ENCODE measurements at places on chromosomes 5 and 9.

GRCh38 chr5:177598477-177598876 is 1.5 kb upstream of the B4GALT7 start:
- no peak for DNase-seq

DNA sequence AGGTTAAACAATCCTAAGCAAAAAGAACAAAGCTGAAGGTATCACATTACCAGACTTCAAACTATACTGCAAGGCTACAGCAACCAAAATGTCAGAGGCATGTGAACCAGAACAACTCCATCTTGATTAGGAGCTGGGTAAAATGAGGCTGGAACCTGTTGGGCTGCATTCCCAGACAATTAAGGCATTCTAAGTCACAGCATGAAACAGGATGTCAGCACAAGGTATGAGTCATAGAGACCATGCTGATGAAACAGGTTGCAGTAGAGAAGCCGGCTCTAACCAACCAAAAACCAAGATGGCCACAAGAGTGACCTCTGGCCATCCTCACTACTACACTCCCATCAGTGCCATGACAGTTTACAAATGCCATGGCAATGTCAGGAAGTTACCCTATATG is 252.0 kb downstream of the RASEF start:
- DNase-seq: no peak

GRCh38 chr5:94968507-94969095 is 316.3 kb downstream of the MCTP1 start:
- no peak for DNase-seq

DNA sequence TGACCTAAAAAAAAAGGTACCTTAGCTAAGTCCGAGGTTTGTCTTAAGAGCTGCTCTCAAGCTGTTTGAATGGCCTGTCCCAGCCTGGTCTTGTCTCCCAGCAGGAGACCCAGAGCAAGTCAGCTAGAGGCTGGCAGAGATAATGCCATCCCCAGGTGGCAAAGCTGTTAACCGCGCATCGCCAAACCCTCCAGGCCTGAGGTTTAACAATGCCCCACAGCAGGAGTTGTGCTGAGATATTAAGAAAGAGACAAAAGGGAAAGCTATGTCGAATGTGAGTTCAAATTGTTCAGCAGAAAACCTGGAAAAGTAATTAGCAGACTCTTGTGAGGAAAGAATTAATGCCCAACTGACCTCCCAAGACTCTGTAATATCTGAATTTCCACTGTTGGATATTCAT is 187.1 kb downstream of the FSTL4 start:
- no peak for DNase-seq

DNA sequence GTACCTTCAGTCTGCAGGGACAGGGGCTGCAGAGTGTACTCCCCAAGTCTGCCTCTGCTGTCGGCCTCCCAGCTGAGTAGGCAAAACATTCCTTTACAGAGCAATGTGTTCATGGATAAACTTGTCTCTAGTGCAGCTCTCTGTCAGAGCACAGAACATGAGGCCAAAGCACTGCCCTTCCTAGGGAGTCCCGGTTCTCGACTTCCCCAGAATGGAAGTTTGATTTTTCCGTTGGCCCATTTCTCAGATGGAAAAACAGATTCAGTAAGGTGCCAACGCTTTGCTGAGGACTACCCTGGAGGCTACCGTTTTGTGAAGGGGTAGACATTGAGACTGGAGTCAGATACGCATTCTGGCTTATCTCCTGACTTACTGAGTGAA is 422 bp upstream of the TRIM32 start:
- DNase-seq: no peak

DNA sequence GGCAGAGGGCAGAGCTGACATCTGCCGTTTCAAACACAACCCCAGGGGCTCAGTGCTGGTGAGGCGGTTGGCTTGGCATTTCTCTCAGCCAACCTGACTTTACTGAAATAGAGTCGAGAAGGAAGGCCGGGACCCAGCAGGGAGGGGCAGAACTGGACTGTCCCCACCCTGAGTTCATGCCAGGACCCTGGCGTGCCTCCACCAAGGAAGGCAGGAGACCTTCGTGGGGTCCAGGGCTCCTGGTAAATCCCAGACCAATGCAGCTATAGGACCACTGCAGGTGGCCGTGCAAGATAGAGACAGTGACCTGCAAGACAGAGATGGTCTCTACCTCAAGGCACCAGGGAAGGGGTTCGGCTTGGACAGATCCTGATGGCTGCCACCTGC is 132.9 kb downstream of the ROR2 start:
- no peak for DNase-seq

DNA sequence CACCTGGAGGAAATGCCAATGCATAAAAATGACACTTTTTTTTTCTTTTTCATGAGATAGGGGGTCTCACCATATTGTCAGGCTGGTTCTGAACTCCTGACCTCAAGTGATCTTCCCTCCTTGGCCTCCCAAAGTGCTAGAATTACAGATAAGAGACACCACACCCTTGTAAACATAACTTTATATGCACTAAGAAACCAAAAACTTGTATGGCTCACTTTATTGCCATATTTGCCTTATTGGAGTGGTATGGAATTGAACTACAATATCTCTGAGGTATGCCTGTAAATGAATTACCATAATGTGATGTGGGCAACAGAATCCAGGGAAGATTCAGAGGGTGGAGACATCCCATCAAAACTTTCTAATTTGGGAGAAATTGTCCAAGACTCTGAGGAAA is 113.9 kb downstream of the UGCG start:
- no peak for DNase-seq

- peak; percentile 37 for DNase-seq
Measured at GRCh38 chr9:5851445-5851844, 18.5 kb upstream of the ERMP1 start.

- DNase-seq: no peak
Measured at GRCh38 chr5:30878296-30878695, 315.2 kb upstream of the CDH6 start.

DNA sequence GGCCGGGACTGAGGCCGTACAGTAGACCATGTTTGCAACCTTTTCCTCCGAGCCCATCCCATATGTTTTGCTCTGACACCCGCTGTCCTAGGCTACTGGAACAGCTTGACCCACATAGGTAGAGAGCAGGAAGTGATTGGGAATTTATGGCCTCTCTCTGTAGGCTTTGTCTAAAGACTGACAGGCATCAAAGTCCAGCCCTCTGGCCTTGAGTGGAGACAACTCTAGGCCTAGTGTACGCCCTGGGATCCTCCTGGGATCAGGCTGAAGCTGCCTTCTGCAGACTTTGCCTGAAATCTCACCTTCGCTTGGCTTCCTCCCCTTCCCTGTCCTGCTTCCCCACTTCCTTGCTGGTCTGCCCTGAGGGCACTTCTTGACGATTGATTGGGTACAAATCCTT is 13.6 kb upstream of the AKNA start:
- no peak for DNase-seq

DNA sequence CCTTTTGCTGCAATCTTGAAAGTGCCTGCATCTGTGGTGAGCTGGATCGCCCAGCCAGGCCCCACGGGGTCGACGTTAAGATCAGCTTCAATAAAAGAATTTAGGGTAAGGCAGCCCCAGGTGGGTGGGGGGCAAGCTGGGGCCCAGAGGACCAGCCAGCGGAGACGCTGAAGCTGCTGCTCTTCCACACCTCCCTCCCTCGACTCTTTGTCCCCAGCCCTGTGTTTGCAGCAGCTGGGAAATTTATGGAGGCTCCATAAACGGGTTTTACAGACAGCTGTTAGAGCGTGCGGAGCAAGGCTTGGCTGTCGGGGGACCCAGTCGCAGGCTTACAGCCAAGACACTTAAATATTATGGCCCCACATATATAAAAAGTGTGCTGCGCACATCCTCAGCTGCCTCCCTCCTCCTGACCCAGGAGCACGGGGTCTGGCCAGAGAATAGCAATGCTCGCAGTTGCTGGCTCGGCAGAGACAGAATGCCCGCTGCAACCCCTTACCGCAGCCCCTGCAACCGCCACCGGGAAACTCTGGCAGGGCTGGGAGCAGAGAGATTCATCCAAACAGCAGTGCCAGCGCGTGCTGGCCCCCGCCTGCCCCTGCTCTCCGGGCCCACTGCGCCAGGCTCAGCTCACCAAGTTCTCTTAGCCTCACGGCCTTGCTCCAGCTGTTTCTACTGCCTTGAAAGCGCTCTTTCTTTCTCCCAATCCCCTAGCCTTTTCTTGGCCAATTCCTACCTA is 28.4 kb upstream of the MVB12B start:
- DNase-seq: no peak

GRCh38 chr5:139410993-139411828 is 7.3 kb upstream of the SPATA24 start:
- DNase-seq: no peak

DNA sequence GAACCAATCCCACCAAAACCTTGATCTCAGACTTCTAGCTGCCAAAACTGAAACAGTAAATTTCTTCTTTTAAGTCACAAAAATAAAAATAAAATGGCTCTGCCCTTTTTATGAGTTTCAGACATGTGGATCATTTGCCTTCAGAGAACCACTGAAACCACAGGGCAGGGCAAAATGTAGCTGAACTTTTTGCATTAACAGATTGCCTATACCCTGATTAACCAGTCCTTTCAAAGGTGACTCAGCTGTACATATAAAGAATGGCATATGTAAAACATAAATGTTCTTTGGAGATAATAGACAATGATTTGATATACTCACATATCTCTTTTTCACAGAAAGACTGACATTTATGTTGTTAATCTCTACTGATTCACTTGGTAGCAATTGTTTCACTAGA is 187.1 kb upstream of the GRIN3A start:
- DNase-seq: no peak

DNA sequence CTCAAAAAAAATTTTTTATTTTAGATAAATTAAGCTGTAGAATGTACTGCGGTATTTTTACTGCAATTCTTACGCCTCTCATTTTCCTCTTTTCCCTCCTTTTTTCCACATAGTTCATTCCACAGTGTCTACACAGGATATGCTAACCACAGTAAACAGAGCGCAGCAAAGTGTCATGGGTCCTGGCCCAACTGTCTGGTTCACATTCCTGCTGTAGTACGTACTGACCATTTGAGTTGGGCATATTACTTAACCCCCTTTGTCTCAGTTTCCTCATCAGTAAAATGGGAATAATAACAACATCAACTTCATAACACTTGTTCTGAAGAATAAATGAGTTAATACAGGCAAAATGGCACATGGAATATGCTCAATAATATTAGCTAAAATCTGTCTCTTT is 41.6 kb downstream of the SLC44A1 start:
- DNase-seq: no peak

- DNase-seq: no peak
Measured at GRCh38 chr9:129897263-129897662, 62.0 kb downstream of the USP20 start.

DNA sequence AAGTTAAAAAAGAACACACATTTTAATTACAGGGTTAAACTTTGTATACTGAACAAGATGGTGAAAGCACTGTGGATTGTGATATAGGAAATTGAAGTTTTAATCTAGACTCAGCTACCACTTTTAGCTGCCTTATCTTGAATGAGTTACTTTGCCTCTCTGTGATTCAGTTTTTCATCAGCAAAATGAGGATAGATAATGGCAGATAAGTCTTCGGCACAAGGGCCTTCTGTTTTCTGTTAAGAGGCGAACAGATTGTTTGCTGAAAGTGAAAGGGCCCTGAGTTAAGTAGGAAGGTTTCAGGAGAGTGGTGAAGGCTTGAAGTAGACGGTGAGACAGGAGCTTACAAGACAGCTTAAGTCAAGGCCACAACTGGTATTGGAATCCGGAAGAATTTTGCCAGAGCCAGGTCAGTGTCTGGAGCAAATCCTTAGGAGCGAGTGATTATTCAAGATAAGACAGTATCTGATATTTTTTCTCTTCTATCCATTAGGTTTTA is 7.8 kb downstream of the RARS1 start:
- DNase-seq: no peak

GRCh38 chr9:8374471-8374870 is 574.9 kb upstream of the DMAC1 start:
- no peak for DNase-seq

- no peak for DNase-seq
Measured at GRCh38 chr9:125805057-125805456, 57.9 kb downstream of the PBX3 start.

GRCh38 chr5:164498438-164498837 is 993.0 kb downstream of the MAT2B start:
- DNase-seq: no peak

GRCh38 chr9:121153642-121154041 is 48.0 kb downstream of the RAB14 start:
- DNase-seq: no peak

- DNase-seq: no peak
Measured at GRCh38 chr5:28403846-28404245, 1365.5 kb upstream of the CDH9 start.

- DNase-seq: no peak
Measured at GRCh38 chr5:143161885-143162540, 241.5 kb downstream of the NR3C1 start.

GRCh38 chr5:180088561-180088960 is 17.0 kb upstream of the RNF130 start:
- no peak for DNase-seq

- DNase-seq: no peak
Measured at GRCh38 chr9:86287013-86287412, 4.7 kb upstream of the ISCA1 start.

DNA sequence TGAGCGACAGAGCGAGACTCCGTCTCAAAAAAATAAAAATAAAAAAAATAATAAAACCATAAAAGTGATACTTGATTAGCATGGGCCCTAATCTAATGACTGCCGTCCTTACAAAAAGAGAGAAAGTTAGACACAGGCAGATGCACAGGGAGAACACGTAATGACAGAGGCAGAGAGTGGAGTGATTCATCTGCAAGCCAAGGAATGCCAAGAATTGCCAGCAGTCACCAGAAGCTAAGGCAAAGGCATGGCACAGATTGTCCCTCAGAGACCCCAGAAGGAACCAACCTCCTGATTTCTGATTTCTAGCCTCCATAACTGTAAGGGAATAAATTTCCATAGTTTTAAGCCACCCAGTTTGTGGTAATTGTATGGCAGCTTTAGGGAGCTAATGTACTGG is 79.6 kb upstream of the FREM1 start:
- no peak for DNase-seq

DNA sequence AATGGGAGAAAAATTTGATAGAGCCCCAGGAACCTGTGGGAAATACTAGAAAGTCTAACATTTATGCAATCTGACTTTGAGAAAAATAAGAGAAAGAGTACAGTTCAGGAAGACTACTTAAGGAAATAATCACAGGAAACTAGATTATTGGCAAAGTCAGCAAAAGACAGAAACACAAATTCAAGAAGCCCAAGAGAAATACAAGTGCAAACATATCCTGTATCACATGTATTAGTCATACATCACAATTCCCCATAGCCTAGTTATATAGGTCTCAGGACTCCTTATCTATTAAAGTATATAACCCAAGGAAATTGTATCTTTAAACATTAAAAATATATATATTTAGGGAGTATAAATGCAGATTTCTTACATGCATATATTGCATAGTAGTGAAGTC is 100.8 kb downstream of the HOMER1 start:
- DNase-seq: no peak

- DNase-seq: no peak
Measured at GRCh38 chr5:25544652-25545249, 900.0 kb upstream of the CDH10 start.

- no peak for DNase-seq
Measured at GRCh38 chr5:135276151-135276550, 122.9 kb downstream of the MACROH2A1 start.

Data from activated naive CD4-positive, alpha-beta T cell treated with anti-CD3 and anti-CD28 coated beads, Interleukin-2, amount 50 U/mL, for 16 hours (primary cell).